ENCODE measurements at places on chromosomes 2 and 18.
A peak's percentile ranks its signal among the peaks of the same experiment; 100 is the strongest.

DNA sequence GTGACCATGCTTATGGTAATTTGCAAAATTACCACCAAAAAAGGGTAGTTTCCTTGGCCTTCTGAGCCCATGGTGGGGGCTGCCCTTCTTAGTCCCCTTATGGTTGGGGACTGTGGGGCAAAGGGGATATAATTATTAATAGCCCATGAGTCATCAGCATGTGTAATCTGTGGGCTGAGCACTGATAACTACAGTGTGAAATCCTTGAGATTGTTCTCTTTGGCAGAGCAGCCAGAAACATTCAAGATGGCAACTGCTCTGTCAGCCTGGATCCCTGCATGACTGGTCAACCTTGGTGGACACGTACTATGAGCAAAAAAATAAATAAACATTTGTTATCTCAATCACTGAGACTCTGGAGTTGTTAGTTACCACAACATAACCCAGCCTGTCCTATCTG lies 61.3 kb downstream of the MGAT4A start:
- no peak for DNase-seq

DNA sequence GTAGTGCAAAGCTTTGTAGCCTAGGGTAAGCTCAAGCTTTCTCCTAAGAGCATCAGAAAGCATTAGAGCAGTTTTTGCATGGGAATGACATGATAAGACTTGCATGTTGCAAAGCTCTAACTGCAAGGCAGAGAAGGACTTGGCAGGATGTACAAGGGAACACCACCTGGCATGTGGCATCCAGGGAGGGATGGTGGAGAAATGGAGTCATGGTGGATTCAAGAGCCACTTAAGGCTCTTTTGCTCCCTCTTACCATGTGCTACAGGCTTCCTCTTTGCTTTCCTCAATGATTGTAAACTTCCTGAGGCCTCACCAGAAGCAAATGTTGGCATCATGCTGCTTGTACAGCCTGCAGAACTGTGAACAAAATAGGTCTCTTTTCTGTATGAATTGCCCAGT lies 266.0 kb downstream of the GLI2 start:
- no peak for DNase-seq

- DNase-seq: no peak
Measured at GRCh38 chr2:188937228-188938220, 36.6 kb upstream of the COL3A1 start.

- no peak for DNase-seq
Measured at GRCh38 chr2:7844414-7844965, 837.4 kb upstream of the ID2 start.

DNA sequence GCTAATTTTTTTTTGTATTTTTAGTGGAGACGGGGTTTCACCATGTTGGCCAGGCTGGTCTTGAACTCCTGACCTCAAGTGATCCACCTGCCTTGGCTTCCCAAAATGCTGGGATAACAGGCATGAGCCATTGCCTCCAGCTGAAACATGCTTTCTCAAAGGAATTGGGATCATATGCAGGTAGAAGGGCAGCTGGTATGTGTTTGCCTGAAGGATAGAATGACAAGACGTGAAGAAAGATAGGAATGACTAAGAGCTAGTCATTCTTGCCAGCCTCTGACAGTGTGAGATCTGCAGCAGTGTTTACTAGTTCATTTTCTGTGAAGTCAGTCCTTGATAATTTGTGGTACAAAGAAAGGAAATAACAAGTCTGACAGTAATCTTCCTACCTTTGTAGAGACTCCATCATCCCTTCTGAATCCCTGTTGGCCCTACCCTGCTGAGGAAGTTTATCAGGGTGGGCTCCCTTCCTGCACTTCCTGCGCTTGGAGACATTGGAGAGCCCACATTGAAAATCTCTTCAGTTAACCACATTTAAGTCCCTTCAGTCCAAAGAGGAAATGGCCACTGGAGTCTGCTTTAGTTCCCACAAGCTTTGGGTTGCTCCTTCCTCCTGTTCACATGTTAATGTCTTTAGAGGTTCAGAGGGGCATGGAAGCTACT lies 14.7 kb downstream of the CFLAR start:
- DNase-seq: no peak

GRCh38 chr2:191951832-191952231 lies 104.9 kb upstream of the CAVIN2 start:
- DNase-seq: no peak

DNA sequence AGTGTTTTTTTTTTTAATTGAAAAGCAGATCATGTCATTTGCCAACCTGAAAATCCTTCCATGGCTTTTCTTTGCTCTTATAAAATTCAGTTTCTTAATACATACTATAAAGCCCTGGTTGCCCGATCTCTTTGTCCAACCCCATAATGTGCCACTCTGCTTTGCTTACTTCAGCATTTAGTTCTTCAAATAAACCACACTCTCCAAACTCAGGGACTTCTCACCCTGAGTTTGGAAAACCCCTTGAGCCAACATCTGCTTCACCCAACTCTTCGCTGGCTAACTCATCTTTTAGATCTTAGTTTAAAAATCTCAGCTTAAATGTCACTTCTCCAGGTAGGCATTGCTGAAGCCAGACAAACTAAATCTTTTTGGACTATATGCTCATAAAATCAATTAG lies 1.3 kb upstream of the STAT1 start:
- DNase-seq: no peak

DNA sequence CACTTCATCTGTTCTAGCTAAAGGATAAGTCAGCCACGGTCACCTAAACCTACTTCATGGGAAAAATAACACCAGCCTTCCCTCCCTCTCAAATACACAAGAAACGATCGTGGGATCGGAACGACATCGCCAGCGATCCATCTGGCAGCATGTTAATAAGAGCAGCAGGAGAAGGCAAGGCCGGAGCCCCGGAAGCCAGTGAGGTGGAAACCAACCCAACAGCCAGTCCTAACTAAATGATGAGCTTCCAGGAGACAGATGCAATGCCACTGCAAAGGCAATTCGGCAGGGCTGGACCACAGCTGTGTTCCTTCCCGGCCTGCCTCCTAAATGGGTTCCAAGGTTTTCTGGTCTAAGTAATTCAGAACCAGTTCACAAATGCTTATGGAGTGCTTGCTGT lies 117.5 kb downstream of the TMEM163 start:
- DNase-seq: no peak

DNA sequence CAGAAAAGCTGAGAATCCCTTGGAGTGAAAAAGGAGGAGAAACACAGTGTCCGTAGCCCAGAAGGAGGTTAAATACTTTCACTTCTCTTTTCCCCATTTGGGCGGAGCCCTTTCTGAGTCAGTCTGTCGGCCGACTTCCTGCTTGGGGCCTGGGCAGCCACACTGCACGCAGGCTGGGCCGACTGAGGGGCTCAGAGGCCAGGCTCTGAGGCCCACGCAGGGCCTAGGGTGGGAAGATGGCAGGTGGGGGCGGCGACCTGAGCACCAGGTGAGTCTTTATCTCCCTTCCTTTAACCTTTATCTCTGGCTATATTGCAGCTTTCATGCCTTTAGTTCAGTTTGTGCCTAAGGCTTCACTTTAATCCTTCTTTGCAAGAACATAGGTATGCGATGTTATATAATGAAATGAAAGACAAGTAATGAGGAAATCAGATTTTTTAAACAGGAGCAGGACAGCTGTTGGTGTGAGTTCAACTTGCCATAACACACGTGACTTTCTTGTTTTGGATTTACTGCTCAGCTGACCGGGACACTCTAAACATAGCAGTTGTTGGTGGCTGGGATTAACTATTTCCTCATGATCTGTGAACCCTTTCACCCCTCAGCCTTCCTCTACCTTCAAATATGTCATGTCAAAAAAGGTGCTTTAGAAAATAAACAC lies at the start of gene SP100:
Gene SP100, plus strand, starts transcription at position 141 of the 661 bp plus-strand sequence. Its CDS starts 96 bp downstream, at position 237.
- peak; percentile 62 for DNase-seq

GRCh38 chr2:159119652-159120257 lies 151.3 kb downstream of the TANC1 start:
- no peak for DNase-seq

DNA sequence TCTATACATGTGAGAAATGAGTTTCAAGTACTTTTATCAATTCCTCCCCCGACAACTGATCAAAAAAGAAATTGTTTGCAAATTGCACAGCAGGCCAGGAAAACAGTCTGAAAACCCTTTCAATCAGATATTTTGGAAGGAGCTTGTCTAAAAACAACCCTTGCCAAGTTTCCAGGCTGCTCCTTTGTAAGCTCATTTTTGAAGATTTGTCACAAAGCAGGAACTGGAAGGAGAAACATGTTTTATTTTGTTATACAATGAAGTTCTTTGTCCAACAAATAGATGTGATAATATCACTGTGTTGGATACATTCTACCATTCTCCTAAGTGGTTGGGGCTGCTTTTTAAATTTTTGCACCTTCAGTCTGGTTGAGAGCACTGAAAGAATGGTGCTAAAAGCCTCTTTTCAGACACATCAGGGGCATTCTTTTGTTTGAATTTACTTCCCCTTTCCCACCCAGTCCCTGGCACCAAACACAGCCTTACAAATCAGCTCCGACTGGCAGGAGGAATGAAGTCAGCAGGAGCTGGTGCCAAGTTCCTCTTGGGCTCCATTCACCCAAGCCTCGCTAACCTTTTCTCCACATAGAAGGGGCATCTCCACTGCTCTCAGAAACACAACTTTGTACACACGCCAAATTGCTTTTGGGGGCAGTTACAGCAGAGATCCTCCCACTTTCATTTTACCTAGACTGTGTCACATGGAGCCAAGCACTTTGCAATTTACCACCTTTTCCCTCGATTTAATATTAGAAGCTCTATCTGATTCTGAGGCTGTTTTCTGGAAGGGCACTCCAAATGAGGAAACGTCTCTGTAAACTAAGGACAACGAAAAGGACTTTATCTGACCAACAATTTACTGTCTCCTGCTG lies 88.0 kb downstream of the C1D start:
- no peak for DNase-seq

- DNase-seq: no peak
Measured at GRCh38 chr18:80000877-80001276, 12.5 kb upstream of the TXNL4A start.

DNA sequence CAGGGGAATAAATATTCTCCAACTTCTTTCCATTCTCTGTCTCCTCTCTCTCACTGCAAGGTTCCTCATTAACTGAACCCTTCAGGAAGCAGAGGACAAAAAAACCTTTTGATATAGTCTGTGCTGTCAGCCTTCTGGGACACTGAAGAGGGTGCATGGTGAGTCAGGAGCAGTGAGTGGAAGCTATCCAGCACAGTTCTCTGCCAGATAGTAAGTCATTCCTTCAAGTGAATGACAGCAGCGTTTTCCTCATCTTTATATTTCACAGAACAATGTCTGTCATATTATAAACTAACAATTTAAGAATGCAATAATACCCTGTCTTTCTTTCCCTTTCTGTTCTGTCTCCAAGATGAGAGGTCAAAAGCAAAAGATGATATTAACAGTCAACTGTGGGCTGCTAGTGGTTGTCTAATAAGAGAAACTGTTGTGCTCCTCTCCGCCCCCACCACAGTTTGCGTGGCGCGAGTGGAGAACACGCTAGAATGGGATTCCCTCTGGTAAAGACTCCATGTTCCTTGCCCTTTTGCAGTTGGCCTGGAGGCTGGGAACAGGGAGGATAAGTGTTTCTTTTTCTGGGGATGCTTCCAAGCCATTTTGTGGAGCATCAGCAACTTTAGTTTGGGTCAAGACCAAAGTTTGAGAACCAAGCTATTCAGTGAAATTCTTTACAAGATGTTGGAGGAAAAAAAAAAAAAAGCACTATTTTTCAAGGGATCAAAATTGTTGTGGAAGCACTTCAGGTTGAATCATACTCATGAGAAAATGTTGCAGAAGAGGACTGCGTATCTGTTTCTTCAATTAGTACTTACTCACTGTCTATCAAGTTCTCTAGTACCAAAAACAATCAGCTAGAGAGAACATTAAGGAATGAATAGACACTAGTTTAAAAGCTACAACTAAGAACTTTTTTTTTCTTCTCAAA lies 430.2 kb downstream of the SETBP1 start:
- no peak for DNase-seq

DNA sequence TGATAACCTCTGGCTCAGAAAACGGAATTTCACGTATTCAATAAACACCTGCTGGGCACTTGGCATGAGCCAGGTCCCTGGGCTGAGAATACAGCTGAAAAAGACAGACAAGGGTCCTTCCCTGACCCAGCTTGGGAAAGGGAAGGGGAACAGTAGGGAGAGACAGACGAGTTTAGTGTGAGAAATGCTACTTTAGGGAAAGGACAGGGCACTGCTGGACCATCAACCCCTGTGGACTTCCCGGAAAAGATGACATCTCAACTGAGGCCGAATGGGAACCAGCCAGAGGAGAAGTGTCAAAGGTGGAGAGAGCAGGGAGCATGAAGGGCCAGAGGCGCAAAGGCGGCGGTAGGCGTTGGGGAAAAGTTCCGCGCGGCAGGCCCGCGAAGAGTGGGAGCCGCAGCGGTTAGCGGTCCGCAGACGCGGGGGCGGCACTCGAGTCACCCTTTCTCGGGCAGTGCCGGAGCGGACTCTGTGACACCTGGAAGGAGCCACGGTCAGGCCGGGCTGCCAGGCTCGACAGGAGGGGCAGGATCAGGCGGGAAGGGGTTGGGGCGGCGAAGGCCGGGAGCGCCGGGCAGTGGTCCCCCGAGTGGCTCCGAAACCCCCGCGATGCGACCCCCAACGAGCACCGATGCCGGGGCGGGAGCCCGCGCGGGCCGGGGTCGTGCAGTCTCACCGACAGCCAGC lies 519 bp downstream of the TEX261 start:
- DNase-seq: no peak

- DNase-seq: no peak
Measured at GRCh38 chr2:160429248-160430000, 64.2 kb downstream of the RBMS1 start.

DNA sequence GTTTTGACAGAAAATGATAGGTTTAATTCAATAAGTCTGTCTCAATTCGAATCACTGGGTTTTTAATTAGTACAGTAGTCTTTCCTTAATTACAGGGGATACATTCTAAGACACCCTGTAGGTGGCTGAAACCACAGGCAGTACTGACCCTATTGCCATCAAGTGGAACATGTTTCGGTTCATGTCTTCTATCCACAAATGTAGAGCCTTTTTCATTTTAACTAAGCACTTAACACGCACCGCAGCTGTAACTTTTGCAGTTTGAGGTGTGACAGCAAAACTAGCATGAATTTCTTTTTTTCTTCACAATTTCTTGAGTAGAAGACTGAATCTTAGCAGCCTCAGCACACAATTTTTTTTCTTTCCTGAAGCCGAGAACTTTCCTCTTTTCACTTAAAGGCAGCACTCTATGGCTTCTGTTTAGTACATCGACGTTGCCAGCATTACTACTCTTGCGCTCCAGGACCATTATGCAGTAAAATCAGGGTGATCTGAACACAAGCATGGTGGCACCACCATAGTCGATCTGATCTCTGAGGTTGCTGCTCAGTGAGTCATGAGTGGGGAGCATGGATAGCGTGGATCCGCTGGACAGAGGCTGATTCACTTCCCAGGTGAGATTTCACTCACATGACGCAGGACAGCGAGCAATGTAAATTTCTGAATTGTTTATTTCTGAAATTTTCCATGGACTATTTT lies 805.1 kb downstream of the RNF144A start:
- no peak for DNase-seq

DNA sequence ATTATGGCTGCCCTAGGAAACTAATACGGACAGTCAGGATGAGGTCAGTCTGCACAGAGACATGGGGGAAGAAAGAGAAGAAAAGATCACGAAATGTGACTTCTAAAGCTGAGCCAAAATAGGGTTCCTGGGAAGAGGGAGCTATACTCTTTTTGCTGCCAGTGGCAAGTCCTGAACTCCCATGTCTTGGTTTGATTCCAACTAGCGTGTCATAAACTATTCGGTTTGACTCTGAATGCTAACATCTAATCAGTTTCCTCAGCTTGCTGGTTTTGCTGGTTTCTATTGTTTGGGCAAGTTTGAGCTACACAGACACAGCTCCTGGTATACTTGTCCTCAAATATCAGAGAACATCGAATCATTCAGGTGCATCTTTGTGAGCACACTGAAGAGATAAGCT lies 80.5 kb upstream of the CYP1B1 start:
- no peak for DNase-seq

All from stimulated activated CD8-positive, alpha-beta memory T cell treated with anti-CD3 and anti-CD28 coated beads, Interleukin-7, amount 100 ng/mL, for 1 hour (primary cell).